ENCODE measurements at places on chromosomes 6 and 20. TPM values are rescaled to one million over a fixed set of nuclear protein-coding genes. Genes with fewer than 3 reads are reported as not detected.

IMPG1 gene
- polyA plus RNA-seq: 0.48 TPM

- no peak for DNase-seq
Measured at GRCh38 chr6:160667639-160668481, 3.8 kb upstream of the LPA start.

ARFGEF3 gene
- polyA plus RNA-seq: 1.7 TPM

DNA sequence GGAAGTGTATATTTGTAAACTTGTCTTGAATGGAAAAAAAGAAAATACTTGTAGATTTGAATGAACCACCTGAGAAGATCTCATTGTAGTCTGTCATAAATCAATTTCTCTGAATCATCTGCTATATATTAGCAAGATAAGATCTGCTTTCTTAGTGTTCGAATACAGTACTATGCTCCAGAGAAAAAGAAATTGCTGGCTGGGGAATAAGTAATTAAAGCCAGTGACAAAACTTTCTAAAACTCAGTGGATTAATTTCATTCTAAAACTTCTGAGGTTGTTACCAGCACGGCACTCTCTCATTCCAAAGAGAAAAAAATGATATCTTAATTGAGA is 22.4 kb upstream of the MROH8 start:
- no peak for DNase-seq

SPATS1 gene
- not detected for polyA plus RNA-seq

- DNase-seq: no peak
Measured at GRCh38 chr6:26534681-26535465, 3.3 kb upstream of the HMGN4 start.

GRCh38 chr20:37219751-37220668 is 40.7 kb upstream of the MROH8 start:
- DNase-seq: no peak

ANGPT4 gene
- polyA plus RNA-seq: 0.04 TPM

GRCh38 chr6:106736502-106736901 is 107.1 kb downstream of the QRSL1 start:
- no peak for DNase-seq

SLC22A3 gene
- polyA plus RNA-seq: 11.8 TPM

DNA sequence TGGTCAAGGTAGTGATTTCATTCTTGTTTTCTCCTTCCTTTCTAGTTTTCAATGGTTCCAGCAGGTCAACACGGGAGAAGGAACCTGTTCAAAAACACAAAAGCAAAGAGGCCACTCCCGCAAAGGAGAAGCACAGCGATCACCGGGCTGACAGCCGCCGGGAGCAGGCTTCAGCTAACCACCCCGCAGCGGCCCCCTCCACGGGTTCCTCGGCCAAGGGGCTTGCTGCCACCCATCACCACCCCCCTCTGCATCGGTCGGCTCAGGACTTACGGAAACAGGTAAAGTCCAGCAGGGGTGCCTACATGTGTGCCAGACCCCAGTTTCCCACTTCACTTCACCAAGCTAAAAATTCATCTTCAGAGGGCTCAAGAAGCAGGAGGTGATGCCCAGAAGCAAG is 175.6 kb downstream of the DTNBP1 start:
- DNase-seq: no peak

DNA sequence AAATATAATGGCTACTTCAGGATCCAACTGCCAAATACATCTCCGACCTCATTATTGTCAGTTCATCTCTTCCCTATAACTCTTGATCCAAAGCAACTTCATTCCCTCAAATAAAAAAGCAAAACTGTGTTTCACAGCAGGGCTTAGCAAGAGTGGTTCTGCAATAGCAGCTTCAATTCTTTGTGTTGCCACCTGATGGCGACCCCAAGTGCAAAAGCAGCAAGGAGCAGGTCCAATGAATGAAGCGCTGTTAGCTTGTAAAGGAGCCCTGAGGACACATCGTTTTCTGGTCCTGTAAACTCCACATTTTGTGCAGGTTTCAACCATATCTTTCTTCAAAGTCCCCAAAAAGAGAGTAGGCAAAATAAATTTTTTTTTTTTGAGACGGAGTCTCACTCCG is 19.6 kb downstream of the RTN4IP1 start:
- no peak for DNase-seq

- no peak for DNase-seq
Measured at GRCh38 chr6:138485005-138485545, 14.2 kb downstream of the NHSL1 start.

DNA sequence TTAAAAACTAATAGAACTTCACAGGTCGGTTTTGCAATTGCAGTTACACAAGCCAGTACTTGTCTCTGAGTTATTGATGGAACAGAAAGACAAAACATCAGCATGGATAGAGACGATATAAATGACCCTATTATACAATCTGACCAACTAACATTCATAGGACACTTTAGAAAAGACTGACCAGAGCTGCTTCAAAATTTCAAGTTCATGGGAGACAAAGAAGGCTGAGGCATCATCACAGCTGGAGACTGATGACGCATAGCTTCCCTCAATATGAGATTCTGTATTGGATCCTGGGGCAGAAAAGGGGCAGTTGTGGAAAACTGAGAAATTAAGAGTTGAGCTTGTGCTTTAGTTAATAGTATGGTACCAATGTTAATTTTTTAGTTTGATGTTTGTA is 174.0 kb downstream of the THBS2 start:
- DNase-seq: no peak

SLC35D3 gene
- 0.06 TPM for polyA plus RNA-seq

DNA sequence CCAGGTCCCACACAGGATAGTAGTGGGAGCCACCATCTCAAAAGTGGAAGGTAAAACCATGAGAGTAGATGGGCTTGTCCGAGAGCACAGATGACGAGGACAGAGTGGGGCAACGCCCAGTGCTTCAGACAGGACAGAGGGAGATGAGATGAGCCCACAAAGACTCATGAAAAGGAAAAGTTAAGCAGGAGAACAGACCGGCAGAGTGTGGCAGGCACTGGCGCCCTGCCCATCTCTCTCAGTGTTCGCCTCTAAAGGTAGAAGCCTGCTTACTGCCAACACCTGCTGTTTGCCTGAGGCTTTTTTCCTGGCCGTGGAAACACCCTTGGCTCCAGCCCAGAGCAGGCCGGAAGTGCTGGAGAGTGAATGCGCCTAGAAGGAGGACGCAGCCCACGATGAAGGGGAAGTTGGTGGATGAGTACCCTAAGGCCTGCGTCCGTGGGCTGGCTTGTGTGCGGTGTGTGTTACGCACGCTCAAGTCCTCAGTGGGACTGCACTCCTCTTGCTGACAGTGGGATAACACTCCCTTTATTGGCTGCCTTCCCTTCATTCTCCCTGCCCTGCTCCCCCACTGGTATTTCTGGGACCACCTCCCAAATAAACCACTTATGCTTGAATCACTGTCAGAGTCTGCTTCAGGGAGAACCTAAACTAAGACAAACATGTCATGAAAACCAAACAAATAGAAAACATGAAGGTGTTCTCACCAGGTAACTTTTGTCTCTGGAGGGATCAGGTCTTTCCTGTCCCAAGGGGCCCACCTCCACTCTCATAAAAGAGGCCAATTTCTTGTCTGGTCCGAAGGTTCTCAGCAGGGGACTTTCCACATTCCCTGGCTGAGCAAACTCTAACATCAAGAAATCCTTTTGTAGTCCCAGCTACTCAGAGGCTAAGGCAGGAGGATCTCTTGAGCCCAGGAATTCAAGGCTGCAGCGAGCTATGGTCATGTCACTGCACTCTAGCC is 9.1 kb upstream of the FOXP4 start:
- DNase-seq: no peak

DNA sequence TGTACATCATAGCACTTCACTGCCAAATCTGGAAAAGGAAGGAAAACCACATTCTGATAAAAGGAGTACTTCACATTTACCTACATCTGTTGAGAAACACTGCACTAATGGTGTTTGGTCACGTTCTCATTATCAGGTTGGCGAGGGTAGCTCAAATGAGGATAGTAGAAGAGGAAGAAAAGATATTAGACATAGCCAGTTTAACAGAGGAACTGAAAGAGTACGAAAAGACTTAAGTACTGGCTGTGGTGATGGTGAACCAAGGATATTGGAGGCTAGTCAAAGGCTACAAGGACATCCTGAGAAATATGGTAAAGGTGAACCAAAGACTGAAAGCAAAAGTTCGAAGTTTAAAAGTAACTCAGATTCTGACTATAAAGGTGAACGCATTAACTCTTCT is 32.0 kb upstream of the GJA10 start:
- no peak for DNase-seq

- no peak for DNase-seq
Measured at GRCh38 chr6:55868771-55869479, 6.5 kb downstream of the BMP5 start.
